ENCODE measurements at places on chromosomes 13 and 19.
A peak's percentile ranks its signal among the peaks of the same experiment; 100 is the strongest.

- DNase-seq: no peak
Measured at GRCh38 chr13:61900033-61900432, 484.4 kb upstream of the PCDH20 start.

DNA sequence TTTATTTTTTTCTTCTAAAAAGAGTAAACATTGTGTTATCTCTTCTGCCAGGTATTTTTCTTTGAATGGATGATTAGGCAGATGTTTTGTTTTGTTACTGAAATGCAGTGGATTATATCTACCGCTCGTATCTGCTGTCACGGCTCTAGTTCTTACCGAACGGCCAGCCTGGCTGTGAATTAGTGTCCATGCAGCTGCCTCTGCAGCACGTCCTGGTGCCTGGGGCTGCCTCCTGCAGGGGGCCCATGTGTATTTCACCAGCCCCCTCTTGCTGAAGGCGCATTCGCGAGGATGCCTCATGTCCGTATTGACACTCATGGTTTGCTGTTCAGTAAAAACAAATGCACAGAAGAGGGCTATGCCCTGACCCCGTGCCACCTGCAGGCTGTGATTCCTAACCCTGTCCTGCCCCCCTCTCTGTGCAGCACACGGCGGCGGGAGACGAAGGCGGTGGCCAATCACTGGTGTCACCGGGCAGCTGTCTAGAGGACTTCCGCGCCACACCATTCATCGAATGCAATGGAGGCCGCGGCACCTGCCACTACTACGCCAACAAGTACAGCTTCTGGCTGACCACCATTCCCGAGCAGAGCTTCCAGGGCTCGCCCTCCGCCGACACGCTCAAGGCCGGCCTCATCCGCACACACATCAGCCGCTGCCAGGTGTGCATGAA is 49.9 kb downstream of the RAB20 start:
- no peak for DNase-seq

- DNase-seq: no peak
Measured at GRCh38 chr13:110853235-110853721, 61.6 kb downstream of the ANKRD10 start.

DNA sequence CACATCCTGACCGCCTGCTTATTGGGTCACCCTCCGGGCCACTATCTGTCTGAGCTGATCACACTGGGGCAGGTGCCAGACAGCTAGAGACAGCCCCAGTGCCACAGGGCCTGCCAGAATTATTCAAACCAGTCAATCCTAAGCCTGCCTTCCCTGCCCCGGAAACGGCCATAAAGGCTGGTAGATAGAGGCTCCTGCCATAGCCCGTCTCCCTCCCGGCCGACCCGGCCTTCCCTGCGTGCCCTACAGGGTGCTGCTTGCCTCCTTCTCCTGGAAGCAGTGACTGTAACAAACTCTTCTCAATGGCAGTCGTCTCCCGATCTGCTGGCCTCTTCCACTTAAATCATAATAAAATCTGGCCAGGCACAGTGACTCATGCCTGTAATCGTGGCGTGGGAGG is 158.6 kb upstream of the SOX1 start:
- DNase-seq: no peak

- DNase-seq: no peak
Measured at GRCh38 chr13:93226623-93227279, at the start of gene GPC6. Gene GPC6 (plus strand): TSS chr13:93226807.

DNA sequence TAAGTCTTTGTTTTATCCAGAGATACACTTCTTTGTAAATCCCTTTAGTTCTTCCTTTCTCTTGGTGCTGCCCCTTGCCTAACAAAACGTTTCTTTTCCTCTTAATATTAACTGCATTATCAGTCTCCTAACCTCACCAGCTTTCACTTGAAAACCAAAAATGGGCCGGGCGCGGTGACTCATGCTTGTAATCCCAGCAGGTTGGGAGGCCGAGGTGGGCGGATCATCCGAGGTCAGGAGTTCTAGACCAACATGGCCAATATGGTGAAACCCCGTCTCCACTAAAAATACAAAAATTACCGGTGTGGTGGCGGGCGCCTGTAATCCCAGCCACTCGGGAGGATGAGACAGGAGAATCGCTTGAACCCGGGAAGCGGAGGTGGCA is 329.8 kb upstream of the MIR17HG start:
- DNase-seq: no peak

DNA sequence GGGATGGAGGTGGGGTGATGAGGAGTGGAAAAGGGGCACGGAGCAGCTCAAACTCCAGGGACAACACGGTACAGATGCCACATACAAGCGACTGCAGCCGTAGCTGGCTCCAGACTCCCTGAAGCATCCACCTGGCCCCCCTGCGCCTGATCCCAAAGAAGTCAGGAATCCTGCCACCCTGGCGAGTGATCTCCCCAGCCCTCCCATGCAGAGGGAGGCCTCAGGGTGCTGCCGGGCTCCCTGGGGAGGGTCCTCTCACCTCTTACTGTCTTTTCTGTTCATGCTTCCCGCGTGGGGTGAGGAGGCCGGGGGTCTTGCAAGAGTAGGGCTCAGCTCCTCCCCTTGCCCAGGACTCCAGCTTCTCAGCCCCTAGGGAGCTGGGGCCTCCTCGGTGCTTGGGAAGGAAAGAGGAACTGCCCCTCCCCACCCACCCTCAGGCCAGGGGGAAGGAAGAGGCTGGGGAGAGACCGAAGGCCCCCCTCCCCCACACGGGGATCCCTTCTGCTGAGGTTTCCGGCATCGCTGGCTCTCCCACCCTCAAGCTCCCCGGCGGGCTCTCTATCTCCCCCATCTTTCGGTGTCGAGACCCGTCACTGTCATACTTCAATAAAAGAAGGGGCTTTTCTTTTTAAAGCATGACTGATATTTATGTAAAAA is at the start of gene RASGRP4:
Gene RASGRP4 (minus strand): TSS at position 410 of the 657 bp plus-strand sequence. CDS start 128 bp downstream, at position 282.
- DNase-seq: no peak

GRCh38 chr13:40878321-40878720 is 88.9 kb downstream of the SLC25A15 start:
- no peak for DNase-seq

- DNase-seq: no peak
Measured at GRCh38 chr13:106230450-106230849, 305.0 kb downstream of the EFNB2 start.

DNA sequence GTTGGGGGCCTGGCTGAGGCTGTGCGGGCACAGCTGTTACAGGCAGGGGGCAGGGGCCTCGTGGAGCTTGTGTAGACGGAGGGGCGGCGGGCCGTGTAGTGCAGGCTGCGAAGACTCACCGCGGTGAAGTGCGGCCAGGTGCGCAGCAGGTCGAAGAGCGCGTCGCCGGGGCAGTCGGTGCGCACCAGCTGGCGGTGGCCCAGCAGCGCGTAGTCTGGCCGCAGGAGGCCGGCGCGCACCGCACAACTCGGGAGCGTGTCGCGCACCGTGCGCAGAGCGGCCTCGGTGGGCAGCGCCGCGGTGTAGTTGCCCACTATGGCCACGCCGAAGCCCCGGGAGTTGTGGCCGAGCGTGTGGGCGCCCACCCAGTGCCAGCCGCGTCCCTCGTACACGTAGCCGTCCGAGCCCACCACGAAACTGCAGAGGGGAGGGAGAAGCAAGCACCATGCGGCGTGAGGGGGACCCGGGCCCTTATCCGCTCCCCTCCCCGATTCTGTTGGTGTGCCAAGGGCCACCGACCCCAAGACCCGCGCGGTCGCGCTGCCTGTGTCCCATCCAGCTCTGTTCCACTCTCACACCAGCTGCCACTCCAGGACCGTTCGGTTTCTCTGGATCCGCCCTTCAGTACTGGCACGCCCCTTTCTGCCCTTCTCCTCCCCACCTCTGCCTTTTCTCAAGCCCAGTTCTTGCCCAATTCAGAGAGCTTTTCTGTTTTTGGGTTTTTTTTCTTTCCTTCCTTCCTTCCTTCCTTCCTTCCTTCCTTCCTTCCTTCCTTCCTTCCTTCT is 5.4 kb upstream of the RASAL3 start:
- DNase-seq: no peak

- no peak for DNase-seq
Measured at GRCh38 chr19:2371656-2372055, 11.6 kb downstream of the TMPRSS9 start.

GRCh38 chr13:30739761-30740642 is 4.7 kb downstream of the ALOX5AP start:
- DNase-seq: no peak

- no peak for DNase-seq
Measured at GRCh38 chr19:10831987-10832938, 3.7 kb downstream of the TMED1 start.

DNA sequence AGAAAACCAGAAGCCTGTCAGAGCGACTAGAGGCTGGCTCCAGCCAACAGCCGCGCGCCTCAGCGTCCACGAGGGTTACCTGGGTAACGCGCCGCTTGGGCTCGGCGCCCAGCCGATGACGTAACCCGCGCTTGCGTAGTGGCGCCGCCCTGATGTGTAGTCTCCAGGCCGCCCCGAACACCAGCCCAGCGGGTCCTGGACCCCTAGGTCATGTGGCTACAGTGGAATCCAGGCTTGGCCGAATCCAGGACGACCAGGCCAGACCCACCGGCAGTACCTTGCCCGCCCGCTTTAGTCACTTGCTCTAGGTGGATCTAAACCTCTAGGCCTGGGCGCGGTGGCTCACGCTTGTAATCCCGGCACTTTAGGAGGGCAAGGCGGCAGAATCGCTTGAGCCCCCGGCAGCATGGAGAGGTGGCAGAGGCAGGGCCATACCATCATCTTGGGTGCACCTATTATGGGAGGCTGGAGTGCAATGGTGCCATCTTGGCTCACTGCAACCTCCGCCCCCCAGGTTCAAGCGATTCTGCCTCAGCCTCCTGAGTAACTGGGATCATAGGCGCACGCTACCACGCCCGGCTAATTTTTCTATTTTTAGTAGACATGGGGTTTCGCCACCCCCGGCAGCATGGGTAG is 7.2 kb upstream of the ZNF606 start:
- peak; percentile 20 for DNase-seq

DNA sequence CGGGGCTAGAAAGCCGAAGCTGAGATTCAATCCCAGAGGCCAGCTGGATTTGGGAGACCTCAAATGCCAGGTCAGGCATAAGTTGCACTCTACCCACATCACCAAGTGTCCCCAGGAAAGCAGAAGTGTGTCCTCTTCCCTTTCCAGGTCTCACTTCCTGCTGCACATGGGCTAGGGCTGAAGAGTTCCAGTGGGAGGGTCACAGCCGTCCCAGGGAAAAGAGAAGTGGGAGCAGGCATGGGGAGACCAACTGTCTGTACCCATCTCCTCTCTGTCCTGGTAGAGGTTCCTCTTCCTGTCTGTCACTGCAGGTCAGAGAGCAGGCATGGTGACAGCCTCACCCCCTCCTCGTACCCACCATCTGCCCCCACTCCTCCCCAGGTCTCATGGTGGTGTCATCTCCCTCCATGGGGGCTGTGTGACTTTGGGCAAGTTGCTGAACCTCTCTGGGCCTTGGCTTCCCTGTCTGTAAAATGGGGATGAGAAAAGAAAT is 14.8 kb downstream of the AXL start:
- no peak for DNase-seq

DNA sequence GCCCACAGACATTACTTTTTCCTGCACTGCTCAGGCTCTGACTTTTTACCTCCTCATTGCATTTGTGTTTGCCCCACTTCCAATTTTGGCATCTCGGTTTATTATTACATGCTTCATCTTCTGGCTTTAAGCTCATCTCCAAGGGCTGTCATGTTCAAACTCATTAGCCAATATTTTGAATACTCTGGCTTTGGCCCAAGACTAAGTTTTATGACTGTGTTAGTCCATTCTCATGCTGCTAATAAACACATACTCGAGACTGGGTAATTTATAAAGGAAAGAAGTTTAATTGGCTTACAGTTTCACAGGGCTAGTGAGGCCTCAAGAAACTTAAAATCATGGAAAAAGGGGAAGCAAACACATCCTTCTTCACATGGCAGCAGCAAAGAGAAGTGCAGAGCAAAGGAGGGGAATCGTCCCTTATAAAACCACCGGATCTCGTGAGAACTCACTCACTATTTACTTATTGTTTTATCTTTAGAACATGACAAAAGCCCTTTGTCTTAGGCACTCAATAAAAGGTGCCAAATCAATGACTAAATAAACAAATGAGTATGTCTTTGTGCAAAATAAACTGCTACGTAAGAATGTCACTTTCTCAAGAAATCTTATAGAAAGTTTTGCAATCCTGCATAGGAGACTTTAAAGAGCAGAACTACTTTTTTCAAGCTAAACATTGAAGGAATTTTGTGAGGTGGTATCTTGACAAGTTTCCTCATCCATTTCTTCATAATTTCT is 233.4 kb upstream of the SPRY2 start:
- DNase-seq: no peak

DNA sequence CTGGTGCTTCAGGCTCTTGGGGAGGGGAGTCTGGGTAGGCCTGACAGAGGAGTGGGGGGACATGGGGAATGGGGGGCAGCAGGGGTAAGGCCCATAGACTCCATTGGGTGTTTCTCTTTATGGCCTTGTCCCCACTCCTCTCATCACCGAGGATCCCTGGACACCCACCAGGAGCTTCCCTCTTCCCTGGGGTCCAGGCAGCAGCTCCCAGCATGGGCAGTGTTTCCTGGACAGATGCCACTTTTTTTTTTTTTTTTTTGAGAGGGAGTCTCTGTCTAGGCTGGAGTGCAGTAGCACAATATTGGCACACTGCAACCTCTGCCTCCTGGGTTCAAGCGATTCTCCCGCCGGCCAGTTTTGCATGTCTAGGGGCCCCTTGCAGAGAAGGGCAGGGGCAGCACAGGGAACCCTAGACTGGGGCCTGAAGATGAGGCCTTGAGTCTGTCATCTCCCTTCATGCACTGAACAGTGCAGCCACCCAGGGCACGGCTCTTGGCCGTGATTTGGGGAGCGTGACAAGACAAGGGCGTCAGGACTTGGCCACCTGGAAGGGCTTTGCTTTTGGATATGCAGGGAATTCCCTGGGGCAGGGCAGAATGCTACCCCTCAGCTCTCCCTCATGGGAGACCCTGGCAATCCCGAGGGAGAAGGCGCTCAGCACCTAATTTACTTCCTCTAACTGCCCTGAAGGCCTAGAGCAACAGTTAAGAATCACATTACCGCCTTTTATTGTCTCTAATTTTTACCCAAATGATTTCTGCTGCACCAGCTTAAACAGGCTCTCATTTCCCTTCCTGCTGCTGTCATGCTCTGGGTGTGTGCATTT is 213.9 kb upstream of the ZNF536 start:
- no peak for DNase-seq

GRCh38 chr13:113933901-113934300 is 40.0 kb downstream of the C13orf46 start:
- DNase-seq: no peak
